DMS153 (cell line): ENCODE measurements at places on chromosomes 2 and 18.

DNA sequence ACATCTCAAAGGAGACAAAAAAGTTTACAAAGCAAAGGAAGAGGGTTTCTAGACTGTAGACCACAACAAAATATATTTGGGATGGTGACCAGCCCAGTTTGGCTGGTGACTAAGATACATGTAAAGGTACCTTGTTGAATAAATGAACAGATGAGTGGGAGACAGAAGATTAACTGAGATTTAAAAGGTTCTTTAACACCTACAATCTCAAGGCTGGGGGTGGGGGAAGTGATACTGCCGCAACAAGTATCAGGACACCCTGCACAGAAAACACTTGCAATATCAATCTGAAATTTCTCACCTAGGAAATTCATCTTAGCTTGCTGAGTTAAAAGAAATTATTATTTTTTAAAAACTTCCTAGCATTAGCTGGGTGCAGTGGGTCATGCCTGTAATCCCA is 8.3 kb downstream of the RNF149 start:
- no peak for DNase-seq

- DNase-seq: no peak
These were observed 104.6 kb downstream of the TCF4 start for GRCh38 chr18:55483266-55483871.

DNA sequence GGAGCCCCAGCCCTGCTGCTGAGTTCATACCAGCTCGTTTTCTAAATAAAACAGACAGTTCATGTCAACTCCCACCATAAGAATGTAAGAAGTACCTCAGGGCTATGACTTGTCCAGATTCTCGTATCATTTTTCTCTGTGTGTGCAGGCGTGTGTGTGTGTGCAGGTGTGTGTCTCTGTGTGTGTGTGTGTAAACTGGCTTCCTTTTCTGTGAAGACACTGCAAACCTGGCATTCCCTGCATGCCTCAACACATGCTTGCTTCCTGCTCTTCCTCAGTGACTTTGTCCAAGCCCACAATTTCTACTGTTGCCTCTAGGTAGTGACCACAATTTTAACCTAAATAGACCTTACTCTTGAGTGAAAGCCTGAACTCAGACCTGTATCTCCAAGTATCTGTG is 879.0 kb downstream of the SLC4A3 start:
- no peak for DNase-seq

DNA sequence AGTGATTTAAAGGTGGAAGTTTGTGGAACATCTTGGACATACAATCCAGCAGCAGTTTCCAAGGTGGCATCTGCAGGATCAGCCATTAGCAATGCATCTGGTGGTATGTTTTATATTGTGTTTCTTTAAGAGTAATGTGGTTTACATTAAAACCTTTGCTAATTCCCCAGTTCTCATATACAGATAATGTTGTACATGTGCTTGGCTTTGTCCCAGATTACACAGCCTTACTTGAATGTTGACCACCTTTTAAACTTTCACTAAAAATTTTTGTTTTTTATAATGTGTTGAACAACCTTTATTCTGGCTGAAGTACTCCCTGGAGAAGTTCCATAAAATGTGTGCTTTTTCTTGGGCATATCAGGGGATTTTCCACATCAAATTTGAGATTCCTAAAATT is 57.5 kb downstream of the MIB1 start:
- no peak for DNase-seq

- DNase-seq: peak; percentile 14
These were observed 116.3 kb upstream of the CDCA7 start for GRCh38 chr2:173238385-173238784.

- DNase-seq: no peak
These were observed 25.5 kb downstream of the GCG start for GRCh38 chr2:162126527-162126926.

GRCh38 chr2:216289470-216289869 is 82.8 kb downstream of the MARCHF4 start:
- no peak for DNase-seq

DNA sequence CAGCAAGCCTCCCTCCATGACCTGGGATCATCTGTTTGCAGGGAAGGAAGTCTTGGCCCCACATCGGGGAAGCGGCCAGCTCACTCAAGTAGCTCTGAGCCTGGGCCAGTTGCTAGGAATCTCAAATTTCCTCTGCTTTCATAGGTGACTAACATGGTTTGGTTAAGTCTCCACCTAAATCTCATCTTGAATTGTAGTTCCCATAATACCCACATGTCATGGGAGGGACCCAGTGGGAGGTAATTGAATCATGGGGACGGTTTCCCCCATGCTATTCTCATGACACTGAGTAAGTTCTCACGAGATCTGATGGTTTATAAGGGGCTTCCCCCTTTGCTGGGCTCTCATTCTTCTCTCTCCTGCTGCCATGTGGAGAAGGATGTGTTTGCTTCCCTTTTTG is 75.2 kb downstream of the LBH start:
- DNase-seq: no peak

DNA sequence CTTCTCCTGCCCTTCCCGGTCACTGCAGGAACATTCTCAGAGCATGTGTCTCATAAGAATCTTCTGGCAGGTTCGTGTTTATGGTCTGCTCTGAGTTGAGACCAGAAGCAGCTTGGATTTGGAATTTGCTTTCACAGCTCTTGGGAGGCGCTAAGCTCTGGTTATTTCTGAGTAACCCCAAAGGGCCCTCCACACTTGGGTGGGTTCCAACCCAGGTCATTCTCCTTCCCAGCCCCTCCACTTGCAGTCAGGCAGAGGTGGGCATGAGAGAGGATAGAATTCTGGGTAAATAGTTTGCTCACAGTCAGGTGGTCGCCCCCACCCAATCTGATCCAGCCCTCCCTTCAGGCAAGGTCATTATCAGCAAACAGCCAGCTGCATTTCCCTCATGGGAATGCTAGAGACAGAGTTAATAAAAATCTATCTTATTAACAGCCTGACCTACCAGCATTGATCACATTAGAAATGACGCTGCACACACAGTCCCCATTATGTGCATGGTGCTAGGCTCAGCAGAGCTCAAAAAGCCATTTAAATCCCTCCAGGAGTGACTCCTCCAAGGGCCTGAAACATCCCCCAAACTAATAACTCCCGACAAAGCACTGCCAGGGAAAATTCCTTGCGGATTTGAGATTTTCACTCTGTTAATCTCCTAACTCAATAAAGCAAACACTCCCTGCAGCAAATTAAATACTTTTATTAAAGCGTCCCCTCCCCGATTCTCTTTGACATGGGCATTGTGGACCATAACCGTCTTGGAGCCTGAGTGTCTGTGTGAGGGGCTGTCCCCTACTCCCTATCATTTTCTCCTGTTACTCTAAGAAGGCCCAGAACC is 61.9 kb downstream of the SLC4A5 start:
- DNase-seq: no peak

DNA sequence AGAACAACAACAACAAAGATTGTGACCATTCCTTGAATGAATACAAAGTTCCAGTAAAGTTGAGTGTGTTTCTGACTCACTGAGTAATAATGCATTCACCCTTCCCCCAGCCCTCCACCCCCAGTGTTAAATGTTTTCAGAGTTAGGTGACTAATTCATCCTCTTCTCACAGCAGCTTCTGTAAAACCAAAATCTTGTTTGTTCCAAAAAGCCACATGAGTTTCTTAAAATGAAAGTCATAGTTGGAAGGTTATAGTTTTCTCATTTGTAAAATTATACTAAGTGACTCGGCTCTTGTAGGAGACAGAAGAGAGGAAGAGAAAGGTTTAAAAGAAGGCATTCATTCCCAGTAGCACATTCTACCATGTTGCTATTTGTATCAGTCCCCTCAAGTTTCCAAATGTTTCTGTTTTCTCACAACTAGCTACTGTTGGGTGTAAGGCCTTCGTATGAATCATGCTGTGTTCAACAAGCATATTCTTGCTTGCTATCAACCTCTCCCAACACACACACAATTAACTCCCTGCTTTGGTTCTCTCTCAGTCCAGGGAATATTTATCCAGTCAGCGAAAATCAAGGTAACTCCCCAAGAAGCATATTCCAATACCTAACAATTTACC is 75.3 kb downstream of the MBD2 start:
- no peak for DNase-seq

- DNase-seq: no peak
These were observed 45.2 kb downstream of the ST3GAL5 start for GRCh38 chr2:85843543-85843942.

DNA sequence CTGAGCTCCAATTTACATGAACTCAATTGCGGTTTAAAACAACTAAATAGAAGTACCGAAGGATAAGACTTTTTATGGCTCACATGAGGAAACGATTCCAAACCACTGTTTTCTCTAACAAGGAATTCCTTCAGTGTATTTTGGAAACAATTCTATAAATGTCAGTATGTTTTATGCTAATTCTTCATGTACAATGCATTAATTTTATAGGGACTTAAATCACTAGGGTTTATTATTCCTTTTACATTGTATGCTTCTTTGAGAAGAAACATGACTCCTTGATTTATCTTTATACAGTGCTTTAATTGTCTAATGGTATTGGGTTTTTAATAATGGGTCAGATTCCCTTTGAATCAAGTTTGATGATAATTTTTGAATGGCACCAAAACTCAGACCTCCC is 566.8 kb downstream of the EPHA4 start:
- DNase-seq: no peak

DNA sequence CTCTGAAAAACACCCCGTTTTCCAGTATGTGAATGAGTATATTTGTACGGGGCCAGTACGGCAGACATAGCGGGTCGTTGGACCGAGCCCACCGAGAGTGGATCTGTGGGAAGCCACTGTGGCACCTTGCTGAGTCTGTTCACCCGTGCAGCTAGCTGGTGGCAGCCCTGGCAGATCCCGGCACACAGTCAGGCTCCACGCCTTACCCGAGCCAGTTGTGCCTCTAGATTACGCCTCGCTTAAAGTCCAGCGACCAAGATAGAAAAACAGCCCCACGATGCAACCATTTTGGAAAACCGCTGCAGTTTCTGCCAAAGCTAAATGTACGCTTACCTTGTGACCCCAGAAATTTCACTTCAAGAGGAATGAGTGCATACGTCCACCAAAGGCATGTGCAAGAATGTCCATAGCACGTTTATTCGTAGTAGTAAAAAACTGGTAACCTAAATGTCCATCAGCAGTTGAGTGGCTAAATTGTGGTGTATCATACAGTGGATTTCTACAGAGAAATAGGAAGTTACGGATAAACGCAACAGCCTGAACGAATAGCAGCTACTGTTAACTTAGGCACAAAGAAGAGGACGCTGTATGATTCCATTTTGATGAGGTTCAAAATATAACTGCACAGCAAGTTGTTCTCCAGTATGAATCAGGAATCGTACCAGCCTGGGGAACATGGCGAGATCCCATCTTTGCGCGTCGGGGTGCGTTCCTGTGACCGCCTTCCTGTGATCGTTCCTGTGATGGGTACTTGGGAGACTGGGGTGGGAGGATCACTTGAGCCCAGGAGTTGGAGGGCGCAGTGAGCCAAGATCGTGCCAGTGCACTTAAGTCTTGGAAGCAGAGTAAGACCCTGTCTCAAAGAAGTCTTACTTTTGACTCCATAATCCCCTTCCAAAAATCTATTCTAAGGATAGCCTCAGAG is 688 bp upstream of the WDR33 start:
- no peak for DNase-seq

- DNase-seq: peak; percentile 56
These were observed 68.0 kb downstream of the DAW1 start for GRCh38 chr2:227939271-227940027.

GRCh38 chr2:6576302-6576701 is 289.4 kb downstream of the CMPK2 start:
- DNase-seq: no peak

DNA sequence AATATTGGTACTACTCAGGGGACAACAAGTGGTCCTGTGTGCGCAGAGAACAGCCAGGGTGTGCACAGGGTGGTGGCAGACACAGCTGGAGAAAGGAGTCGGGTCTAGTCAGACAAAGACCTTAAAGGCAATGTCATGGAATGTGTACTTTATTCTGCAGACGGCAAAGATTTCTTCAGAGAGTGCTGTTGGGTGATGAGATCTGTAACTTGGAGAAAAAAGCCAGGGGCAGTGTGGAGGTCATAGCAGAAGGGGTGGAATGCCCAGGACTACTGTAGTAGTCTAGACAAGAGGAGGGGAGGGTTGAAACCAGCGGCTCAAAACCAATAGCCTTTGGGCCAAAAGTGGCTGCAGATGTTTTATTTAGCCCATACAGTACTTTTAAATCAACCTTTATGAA is 121.3 kb upstream of the ZFP36L2 start:
- DNase-seq: no peak

- DNase-seq: no peak
These were observed 40.3 kb downstream of the INPP5D start for GRCh38 chr2:233100192-233100998.

- no peak for DNase-seq
These were observed 241.6 kb downstream of the SEPTIN10 start for GRCh38 chr2:109372171-109372568.

DNA sequence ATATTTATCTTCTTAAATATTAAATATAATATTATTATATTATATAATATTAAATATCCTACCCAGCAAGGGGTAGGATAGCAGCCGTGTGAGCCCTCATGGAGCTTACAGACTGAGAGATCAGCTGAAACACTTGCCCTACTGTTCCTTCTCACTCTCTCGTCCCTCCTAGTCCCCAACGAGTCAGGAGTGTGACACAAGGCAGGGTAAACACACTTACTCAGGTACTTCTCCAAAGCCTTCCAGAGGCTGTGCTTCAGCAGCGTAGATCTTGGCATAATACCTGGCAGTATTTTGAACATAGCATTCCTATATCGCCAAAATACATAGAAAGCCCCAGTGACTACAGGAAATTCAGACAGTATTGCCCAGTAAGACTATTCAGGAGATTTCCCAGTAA is 114.1 kb downstream of the ALPK2 start:
- DNase-seq: no peak

DNA sequence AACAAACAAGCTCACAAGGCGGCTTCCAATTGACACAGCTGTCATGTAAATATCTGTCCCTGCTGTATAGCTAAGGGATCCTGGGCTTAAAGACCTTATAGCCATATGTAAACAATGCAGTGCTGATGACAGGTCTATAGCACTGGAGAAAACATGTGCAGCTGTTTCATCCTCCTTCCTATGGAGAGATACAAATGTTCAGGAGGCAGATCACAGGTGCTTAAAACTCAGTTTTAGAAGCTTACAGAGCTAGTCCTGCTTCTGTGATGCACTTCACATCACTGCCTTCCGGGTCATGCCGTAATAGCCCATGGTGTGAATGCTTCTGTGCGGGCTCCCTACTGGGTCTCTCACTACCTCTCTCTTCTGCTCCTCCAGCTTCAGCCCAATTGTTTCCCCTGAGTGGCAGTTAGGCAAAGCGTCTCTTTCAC is 262.4 kb upstream of the CHST9 start:
- peak; percentile 70 for DNase-seq

GRCh38 chr2:122028371-122029100 is 273.1 kb downstream of the TSN start:
- DNase-seq: no peak

DNA sequence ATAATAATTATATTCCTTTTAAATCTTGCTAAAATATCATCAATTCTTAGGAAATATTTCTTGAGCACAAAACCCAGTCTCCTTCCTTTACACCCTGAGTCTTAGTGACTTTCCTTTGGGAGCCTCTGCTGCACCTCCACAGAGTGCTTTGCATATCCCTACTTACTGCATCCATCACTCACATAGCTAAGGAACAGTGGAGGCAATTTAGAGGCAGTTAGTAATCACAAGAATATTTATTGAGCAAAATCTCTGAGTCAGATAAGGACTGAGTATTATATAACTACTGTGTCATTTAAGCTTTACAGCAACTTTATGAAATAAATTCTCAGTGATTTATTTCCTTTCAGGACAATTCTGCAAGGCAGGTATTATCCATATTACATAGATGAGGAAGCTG is 327.7 kb downstream of the TMX3 start:
- no peak for DNase-seq
